ENCODE measurements at places on chromosomes 16 and 17.

DNA sequence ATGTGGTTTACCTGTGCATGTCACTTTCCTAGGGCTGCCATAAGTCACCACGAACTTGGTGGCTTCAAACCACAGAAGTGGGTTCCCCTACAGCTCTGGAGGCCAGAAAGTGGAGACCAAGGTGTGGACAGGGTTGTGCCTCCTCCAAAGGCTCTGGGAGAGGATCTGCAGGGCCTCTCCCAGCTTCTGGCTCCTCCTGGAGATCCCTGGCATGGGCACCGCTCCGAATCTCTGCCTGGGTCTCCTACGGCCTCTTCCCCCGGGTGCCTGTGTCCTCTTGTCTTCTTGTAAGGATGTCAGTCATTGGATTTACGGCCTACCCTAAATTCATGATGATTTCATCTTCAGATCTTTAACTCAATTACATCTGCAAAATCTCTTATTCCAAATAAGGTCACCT lies 2.5 kb upstream of the SRRM2 start:
- DNase-seq = no peak

GRCh38 chr17:79251824-79252223 lies 177.2 kb downstream of the ENGASE start:
- no peak for DNase-seq

DNA sequence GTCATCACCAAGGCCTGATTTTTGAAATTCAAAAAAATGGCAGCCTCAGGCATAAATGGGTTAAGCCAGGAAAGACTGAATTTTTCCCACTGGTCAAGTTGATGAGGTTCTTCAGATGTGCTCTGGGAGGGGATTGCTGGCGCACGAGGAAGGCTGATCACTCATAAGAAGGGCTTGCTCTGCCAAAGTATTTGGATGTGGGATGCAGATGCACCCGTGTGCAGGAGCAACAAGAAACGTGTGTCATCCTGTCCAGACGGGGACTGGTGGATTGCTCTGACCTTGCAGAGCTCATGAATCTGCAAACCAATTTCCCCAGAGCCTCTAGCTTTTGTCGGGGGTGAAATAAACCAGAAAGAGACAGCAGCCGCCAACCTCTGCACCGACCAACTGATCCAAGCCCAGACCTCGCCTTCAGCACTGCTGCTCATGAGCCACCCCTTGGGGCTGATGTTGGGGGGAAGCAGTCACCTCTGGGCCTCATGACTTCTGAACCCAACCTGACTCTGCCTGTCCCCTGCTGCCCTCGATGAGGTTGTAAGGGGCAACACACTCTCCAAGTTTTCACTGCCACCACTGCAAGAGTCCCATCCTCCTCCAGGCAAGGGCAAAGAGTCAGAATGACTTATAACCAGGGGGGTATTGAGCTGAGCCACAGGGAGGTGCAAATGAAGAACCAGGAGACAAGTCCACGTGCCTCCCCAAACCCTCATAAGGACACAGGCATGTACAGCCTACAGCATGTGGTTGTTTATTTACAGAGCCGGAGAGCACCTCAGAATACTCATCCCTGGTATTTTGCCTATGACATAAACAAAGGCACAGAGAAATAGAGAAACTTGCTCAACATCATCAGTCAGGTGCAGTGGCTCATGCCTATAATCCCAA lies 452.0 kb downstream of the SOX9 start:
- DNase-seq = no peak

- no peak for DNase-seq
Measured at GRCh38 chr17:48002916-48003416, 32.1 kb downstream of the CDK5RAP3 start.

DNA sequence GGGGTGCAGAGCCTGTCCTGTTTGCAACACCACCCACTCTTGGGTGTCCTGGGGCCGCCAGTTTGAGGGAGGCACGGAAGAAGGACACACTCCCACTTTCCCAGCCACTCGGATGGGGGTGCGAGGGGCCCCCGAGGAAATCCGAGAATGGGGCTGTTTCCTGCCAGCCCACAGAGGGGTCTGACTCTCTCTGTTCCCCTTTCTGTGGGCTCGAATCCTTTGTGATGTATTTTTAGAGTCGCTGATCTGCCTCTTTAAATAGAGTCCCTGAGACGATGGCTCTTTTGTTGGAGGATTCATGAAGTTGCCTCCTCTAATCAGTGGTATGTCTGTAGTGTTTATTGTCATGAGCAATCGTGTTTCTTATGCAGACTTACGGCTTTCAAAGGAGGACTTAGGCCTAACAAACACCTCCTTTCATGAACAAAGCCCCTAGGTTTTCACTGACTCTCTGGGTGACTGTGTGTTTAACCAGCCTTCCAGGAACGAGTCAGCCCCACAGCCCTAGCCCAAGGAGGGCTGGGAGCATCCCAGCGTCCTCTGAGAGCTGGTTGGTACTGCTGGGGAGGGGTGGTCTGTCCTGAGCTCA lies 29.1 kb downstream of the CIBAR2 start:
- DNase-seq = no peak

GRCh38 chr16:56300242-56300623 lies 108.9 kb downstream of the GNAO1 start:
- no peak for DNase-seq

- DNase-seq = no peak
Measured at GRCh38 chr16:79365702-79366101, 234.8 kb downstream of the MAF start.

- DNase-seq = peak; percentile 49
Measured at GRCh38 chr16:22188595-22189442, 17.3 kb upstream of the EEF2K start.

DNA sequence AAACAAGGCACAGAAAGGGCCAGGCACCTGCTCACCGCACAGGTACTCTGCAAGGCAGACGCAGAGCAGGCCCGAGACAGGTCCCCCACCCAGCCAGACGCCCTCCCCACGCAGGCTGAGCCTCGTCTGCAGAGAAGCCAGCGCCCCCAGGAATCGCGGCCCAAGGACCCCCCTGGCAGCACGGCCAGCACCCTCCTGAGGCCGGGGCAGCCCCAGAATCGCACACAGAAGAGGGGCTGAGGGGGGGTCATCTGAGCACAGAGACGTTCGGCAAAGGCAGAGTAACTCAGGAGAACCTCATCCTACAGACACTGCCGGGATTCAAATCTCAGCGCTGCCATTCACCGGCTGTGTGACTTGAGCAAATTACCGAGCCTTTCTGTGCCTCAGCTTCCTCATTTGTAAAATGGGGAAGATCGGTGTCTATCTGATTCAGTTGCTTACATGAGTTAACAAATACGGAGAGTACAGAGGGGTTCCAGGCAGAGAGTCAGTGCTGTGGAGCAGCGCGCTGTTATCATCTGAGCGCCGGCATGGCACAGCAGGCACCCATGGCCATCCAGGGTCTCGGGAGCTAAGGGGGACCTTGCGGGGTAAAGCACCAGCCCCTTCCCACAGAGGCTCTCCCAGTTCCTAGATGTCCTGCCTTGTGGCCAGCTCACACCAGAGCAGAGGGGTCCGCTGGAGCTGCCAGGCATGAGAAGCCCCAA lies 10.4 kb downstream of the EMC6 start:
- no peak for DNase-seq

DNA sequence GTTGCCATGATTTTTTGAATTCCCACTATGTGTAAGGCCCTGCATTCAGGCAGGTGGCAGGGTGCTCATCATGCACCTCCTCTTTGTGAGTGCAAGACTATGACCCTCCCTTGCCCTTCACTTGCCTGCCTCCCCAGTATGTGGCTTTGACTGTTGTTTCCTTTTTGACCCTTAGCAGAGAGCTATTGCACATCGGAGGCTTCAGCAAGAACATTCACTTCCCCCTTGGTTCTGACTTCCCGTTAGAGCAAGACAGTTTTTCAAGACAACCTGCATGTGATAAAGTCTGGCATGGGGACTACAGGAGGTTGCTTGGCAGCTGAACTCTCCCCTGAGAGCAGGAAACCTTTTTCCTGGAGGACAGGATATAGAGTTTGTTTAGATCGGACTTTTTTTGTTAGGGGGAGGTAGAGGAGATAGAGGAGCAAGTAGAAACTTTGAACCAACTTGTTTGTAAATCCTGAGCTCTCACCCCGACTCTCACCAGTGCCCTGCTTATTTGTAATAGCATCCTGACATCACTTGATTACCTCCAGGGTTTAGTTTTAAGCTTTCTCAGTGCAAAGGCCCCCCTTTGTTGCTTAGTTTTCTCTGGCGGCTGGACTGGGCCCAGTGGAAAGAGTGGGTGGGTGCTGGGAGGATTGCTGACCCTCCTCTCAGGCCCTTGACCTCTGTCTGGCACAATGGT lies 34.3 kb downstream of the LIMD2 start:
- no peak for DNase-seq

DNA sequence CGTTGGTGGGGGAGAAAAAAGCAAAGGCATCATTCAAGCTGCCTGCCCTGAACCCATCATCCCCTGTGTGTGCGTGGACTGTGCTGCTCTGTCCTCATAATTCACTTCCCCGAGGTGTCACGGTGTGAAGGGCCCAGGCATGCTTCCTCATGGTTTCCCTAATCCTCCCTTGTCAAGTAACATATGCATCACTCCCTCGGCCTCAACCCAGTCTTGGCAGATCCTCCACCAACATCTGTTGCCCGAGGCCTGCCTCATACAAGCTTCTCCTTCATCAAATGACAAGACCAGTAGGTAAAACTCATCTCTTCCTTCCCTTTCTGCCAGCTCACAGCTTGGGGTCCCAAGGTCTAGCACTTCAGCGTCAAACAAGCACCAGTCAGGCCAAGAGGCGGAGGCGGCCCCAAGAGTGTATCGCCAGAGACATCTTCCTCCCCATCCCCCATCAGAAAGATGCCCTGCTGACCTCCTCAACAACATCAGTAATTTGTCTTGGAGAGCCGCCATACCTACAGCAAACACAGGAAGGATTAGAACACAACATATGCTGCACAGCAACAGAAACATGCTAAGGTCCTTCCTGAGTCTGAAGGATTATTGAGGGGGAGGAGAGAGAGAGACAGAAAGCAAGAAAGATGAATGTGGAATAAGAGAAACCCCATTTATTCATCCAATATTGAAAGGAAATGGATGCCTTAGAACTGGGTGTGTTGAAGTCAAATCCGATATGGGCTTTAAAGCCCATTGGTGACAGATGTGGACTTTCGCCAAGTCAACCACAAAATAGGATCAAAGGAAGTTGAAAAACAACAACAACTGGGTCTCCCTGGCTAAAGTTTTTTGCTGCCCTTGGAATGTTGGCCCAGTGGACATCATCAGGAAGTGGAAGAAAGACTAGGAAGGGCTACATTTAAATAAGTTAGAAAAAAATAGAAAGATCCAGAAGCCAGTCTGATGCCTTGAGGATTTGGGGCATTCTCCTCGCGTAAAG lies 38.4 kb downstream of the SOX9 start:
- no peak for DNase-seq

- DNase-seq = no peak
Measured at GRCh38 chr17:60781880-60782412, 104.3 kb downstream of the BCAS3 start.

DNA sequence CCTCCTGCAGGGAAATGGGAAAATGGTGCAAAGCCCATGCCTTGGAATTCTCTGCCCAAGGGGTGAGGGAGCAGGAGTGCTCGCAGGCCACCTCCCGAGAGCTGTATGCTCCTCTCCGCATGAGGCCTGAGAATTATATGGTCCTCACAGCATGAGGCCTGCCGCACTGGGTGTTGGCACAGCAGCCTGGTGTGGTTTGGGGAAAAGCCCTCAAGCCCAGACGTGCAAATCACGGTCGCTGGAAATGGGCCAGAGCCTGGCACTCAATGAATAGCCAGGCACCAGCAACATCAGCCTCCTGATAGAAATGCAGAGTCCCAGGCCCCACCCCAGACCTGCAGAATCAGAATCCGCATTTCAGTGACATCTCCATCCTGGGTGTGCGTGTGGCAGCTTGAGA lies 156.4 kb upstream of the FOXF1 start:
- DNase-seq = no peak

- no peak for DNase-seq
Measured at GRCh38 chr16:57562066-57562465, 19.6 kb downstream of the ADGRG5 start.

DNA sequence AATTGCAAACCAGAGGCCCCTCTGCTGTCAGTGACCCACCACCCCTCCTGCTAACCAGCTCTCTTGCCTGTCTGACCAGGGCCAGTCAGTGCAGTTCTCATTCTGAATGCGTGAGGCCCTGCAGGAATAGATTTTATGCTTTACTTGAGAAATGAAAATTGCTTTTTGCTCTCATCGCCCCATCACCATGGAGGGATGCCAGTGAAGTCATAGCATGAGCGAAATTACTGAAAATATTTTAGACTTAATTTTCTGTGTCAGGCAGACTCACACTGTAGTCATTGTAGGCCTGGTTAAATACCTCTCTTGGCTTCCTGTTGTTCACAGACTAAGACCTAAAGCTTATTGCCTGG lies 490.5 kb upstream of the CDH5 start:
- DNase-seq = no peak

GRCh38 chr16:12826559-12826958 lies 22.9 kb upstream of the CPPED1 start:
- no peak for DNase-seq

DNA sequence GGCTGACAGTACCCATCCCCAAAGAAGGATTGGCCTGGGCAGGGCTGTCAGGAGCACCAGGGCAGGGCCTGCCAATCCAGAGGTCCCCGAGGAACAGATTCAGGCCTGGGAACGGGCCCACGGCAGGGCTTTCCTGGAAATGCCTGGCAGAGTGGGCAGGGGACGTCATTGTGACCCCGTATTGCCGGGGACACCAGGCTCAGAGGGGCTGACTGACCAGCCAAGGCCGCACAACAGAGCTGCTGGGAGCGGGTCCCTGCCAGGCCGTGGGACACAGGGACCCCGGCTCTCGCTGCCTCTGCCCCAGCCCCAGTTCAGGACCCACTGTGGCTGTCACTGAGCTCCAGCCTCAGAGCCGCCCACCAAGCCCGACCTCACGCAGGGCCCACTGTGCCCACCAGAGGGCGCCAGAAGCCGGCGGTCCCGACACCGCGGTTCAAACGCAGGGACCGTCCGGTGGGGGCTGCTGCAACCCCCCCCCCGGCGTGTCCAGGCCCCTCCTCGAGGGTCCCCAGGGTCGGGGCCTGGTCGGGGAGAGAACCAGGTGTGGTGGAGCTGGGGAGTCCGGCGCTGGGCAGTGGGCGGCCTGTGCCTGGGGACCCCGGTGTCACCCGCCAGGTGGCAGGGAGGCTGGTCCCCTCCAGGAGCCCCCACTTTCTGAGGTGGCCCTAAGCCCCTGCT lies 15.2 kb upstream of the SSTR5 start:
- DNase-seq = peak; percentile 51

GRCh38 chr16:3046641-3047386 lies 453 bp downstream of the MMP25 start:
- no peak for DNase-seq

DNA sequence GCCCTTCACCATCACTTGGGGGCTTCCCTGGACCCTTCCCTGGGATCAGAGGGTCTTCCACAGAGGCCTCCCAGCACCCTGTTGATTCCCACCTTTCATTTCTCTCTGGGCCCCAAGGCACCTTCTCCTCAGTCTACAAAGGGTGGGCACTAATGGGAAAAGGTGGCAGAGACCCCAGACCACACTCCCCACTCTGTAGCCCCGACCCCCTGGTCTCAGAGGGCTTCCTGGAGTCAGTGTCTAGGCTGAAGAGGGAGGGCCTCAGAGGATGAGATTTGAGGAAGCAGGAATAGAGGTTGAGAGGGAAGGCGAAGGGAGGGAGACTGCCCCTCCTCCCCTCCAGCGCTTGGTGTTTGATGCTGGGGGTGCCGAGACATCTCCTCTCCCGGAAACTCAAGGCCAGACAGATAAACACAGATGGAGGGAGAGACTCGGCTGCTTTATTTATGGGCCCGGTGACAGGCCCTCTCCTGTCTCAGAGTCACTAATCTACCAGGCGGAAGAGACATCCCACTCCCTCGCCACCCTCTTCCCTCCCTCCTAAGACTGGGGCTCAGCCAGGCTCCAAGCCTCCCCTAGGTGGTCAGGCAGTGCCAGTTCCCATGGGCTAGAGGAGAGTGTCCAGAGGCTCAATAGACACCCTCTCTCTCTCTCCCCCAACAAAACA lies 18.5 kb upstream of the SP2 start:
- DNase-seq = no peak

Measured in stimulated activated CD8-positive, alpha-beta memory T cell treated with anti-CD3 and anti-CD28 coated beads, Interleukin-12 subunit alpha, Interleukin-12 subunit beta, amount 100 ng/mL, for 1 hour (primary cell).